ENCODE measurements at places on chromosomes 12 and 14.

DNA sequence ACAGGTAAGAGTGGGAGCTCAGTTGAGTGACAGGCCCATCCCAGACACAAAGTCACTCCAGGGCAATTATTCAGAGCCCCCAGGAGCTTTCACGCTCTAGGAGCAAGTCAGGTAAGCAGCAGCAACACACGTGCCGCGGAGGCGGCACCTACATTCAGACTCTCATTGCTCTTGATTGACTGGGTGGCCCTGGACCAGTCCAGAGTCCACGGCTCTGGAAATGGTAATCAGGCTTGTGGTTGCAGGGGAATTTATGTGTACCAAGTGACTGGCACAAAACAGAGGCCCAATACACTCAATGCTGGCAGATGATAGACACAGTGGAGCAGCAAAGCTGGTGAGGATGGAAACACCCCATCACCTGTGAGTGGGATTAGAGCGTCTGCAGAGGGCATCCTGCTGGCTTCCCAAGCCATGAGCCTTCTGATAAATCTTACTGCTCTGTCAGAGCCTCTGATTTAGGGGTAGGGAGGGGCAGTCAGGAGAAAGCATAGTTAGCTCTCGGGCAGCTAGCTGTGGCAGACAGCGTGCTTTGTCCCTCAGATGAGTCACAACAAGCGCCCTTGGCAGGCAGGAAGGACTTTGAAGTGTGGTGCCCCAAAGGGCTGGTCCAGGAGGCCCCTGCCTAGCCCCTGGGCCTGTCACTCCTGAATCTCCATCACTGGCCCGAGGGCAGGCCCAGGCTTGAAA lies 344.7 kb downstream of the CACNA1C start:
- DNase-seq, result no peak

- no peak for DNase-seq
These were observed 97.7 kb downstream of the TPH2 start for GRCh38 chr12:72036393-72036792.

DNA sequence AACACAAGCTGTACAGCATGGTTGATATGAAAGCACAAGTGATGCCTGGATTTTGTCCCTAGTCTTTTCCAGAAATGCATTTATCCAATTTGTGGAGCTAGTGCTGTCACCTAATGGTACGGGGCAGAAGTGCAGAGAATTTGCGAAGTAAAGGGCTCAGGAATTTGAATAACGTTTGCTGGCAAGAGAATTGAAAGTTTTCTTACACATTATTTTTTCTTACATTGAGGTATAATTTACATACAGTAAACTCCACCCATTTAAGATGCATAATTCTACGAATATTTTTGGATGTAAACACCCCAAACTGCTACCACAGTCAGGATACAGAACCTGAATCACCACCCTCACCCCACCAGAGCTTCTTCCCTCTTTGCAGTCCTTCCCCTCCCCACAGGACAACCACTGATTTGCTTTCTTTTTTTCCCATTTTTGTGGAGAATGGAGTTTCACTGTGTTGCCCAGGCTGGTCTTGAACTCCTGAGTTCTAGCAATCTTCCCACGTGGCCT lies 3.5 kb downstream of the AICDA start:
- DNase-seq, result peak; percentile 66

DNA sequence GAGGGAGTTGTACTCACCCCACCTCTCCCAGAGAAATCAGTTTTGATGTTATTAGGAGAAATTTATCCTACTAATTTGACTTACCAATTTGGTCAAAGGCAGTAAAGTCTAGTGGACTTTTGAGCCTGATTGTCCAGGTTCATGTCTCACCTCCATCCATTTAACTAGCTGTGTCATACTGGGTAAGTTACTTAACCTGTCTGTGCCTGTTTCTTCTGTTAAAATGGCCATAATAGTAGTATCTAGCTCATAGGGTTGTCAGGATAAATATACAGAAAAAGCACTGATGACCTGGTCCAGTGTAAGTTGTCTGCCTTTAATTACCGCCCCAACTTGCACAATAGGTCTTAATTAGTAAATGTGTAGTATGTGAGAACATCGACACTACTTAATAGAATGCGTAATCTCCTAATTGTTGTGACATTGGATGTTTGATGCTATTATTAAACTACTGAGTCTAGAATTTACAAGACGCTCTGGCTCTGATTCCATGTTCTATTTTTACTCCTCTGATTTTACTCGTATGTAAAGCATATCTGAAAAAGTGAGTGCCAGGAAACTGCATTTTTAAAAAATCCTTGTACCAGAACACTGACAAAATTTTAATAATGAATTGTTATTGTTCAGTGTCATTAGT lies 1.5 kb downstream of the RAB21 start:
- no peak for DNase-seq

GRCh38 chr14:74641601-74642391 lies 29.8 kb upstream of the LTBP2 start:
- DNase-seq, result no peak

- no peak for DNase-seq
These were observed 130.8 kb upstream of the ATP2B1 start for GRCh38 chr12:89839444-89839843.

DNA sequence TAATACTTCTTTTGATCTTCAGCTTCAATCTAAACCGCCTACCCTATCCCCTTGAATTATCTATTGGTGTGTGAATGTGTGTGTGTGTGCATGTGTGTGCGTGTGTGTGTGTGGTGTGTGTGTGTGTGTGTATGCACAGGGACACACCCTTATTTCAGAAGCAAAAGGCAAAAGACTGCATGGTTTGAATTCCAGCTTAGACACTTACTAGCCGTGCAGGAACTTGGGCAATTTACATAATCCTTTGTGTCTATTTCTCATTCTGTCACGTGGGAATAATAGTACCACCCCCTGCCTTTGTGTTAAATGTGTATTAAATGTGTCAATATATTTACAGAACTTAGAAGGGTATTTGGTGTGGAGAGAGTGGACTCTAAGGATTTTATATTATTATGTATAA lies 251.7 kb downstream of the TMEM132C start:
- no peak for DNase-seq

- DNase-seq, result no peak
These were observed 16.9 kb downstream of the CDKN1B start for GRCh38 chr12:12734054-12734453.

DNA sequence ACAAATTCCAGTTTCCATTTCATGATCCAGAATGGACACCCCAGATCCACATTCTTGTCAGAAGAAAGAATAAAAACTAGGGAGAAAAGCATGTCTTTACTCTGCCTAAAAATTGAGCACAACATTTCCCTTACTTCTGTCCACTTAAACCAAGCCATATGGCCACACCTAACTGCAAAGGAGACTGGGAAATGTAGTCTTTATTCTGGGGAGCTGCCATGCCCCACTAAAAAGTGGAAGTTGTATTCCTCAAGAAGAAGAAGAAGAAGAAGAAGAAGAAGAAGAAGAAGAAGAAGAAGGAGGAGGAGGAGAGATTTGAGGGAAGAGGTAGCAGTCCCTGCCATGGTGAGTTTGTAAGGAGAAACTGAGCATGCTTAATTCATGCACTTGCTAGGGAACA lies 84.5 kb downstream of the GPR65 start:
- DNase-seq, result no peak

DNA sequence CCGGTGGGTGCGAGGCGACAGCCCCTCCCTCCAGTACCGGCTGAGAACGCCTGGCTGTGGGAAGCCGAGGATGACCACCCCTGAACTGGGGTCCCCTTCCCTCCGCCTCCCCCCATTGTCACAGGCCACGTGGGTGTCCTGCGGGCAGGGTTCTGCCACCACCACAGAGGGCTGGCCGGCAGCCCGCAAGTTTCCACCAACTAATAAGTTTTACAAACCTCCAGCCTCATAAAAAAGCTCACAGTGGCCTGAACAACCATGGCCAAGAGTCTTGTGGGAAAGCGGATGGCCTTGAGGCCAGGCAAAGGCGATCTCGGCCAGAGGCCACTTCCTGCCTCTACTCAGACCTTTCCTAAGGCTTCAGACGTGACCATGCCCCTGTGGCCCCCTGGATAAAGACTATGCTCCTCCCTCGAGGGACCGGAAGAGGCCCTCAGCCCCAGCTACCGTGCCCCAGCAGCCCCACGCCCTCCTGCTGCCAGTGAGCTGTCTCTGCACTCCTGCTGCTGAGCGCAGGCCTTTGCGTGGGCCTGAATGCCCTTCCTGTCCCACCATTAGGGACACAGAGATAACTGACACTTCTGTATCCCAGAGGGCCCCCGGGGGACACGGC lies 46.1 kb upstream of the DLK1 start:
- no peak for DNase-seq

GRCh38 chr12:21379218-21379617 lies 6.5 kb downstream of the IAPP start:
- no peak for DNase-seq

DNA sequence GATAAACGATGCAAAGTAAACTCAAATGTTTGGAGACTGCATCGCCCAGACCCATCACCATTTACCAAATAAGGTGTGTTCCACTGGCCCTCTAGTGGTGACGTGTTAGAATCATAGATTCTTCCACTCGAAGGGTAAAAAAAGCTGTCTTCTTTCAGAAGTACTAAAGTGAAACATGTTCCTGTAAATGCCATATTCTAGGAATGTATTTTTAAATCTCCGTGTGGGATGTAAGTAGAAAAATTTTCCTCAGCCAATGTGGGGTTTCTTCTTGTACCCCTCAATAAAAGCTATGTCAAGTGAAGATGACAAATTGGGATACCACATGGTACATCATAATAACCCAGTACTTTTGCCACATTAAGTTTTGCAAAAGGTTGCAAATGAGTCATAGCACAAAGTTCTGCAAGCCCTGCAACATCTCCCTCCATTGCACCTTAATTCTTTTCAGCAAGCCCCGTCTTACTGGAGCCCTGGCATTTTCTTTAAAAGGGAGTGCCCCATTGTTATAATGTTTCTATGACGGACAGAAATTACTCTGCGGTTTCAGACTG lies 100.8 kb downstream of the CCER1 start:
- peak; percentile 44 for DNase-seq

DNA sequence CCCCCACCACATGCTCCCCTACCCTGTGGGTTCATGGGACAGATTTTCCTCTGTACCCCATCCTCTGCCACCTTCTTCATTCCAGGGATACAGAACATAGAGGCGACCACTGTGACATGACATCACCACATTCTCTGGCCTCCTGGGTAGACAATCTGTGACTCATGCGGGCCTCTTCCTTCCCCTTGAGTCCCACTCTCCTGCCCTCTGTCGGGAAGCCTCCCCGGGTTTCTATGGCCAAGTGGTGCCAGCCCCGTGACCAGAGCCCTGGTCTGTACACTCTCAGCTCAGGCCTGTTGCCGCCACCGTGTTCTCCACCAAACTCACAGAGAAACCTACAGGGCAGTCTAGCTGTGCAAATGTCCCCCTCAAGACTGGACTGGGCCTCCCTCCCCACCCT lies 8.0 kb downstream of the CLMN start:
- no peak for DNase-seq

DNA sequence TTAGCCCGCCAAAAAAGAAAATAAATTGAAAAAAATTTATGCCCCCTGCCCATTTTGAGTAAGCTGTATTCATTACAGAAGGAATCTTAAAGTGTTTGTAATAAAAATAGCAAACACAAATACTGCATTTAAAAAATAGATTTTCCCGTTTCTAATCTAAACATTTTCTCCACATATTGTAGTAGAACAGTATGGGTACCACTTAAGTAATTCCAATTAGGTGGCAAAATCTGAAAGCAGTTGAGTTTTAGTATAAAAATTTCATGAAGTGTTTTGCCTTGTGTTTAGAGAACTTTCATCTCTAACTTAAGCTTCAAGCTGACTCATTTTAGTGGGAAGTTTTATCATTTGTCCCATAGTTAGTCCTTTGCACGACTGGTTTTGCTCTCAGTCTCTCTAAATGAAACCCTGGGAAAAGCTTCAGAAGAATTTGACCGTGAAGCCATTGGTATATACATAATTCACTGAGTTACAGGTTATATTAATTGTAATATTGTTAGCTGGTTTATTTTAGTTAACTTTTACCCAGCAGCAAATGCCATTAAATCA lies 214.6 kb downstream of the ERC1 start:
- no peak for DNase-seq

DNA sequence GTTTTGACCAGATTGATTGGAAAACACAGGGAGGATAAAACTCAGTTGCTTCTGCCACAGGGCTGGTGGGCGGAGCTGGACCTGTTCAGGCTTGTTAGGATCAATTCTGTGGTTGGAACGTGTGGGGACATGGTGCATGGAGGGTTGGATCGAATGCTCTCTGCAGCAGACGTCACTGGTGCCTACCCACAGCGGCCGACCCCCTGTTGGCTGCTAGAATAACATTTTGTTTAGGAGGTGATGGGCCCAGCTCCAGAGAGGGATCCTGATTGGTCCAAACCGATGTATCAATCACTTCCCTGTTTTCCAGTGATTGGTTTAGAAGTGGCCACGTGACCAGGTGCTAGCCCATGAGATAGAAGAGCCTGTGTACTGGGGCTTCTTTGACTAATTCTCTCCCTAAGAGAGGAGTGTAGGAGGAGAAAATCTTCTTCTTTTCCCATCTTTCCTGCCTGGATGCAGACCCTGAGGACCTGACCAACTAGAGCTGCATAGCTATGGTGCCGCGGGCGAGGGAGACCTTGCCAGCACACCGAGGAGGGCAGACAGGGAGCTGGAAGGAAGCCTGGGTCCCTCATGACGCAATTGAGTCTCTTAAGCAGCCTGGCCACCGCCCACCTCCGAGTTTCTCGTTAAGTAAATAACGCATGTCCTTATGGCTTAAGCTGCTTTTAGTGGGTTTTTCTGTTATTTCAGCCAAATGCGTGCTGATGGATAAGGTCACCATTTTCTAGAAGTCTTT lies 163.5 kb downstream of the AACS start:
- peak; percentile 53 for DNase-seq

GRCh38 chr14:54650959-54651351 lies 84.0 kb downstream of the SAMD4A start:
- no peak for DNase-seq

DNA sequence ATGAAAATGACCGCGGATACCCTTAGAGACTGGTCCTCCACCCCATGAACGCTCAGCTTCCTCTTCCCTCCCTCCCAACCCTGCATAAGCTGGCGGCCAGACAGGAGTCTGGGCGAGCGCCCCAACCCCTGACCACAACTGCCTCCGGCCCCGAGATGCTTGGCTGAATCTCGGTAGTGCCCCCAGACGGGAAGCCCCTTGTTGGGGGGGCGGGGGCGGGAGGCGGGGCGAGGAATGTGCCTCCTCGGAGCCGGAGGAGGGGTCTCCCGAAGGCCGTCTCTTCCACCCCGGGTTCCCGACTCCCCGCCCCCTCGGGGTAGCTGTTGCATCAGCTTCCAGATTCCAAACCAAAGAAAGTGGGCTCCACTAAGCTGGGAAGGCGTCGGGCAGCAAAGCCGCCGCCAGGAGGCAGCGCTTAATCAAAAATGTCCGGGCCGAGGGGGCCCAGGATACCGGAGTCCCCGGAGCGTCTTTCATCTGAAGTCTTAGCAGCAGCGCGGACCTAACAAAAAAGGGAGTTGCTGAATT lies 7.1 kb upstream of the MRPL52 start:
- DNase-seq, result peak; percentile 86

- DNase-seq, result no peak
These were observed 82.2 kb downstream of the MIA2 start for GRCh38 chr14:39315859-39316444.

DNA sequence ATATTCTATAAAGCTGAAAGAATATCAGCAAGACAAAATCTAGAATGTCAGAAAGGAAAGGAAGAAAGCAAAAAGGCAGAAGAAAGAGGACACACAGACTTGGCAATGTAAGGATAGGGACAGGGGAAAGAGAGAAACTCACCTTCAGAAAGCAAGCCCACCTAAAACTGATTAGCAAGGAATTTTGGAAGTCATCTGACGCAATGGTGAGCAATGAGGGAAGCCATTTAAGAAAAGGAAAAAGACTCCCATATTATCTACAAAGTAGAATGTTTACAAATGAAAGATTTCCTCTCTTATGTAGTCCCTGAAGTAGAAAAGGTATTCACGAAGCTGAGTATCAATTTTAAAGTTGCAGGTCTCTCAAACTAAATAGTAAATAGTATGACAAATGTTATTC lies 35.2 kb upstream of the FOXG1 start:
- no peak for DNase-seq
